ENCODE measurements at places on chromosomes 2 and 18.

DNA sequence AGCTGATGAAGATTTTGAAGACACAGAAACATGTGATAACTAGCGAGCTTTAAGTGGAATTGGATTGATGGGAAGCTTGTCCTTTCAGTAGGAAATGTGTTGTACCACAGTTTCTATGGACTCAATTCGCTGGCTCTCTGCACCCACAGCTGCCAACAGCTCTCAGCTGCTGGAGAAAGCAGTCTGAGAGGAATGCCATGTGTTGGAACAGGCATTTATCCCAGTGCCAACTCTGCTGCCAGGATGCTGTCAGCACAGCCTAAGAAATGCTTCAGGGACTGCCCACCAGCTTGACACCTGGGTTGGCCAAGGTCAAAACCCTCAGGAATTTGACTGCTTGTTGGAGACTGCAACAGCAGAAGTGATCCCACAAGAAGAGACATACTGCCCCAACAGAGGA, 193.0 kb upstream of the THSD7B start:
- DNase-seq = no peak

DNA sequence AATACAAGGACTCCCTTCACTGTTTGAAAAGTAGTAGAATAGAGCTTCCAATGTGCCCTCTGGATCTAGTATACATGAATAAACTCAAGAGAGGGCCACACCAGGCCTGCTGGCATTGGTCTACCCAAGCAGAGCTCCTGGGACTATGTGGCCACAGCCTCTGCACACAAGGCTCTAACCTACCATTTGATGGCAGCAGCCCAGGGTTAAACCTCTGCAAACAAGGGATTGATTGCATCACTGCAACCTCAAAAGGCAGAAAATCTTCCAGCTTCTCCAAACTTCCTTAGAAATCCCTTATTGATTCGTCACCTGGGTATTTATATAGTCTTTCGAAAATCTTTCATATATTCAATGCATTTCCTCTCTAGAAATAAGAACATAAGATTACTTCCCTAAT, 147.6 kb upstream of the SETBP1 start:
- no peak for DNase-seq

DNA sequence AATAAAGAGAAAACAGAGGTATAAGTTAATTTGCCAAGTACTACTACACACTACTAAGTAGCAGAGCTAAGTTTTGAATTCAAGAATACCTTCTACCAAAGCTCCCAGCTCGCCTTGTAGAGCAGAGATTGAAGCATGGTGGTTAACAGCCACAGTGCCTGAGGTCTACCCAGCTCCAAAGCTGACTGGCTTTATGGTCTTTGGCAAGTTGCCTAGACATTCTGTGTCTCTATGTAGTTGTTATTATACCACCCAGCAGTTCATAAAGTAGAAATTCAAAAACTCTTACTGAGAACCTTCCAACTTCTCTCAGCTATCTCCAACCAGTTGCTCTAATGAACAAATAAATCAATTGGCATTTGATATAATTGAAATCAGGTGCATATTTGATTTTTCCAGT, 87.8 kb downstream of the PDE11A start:
- DNase-seq = no peak

GRCh38 chr2:174722942-174723592, 41.2 kb downstream of the CHRNA1 start:
- DNase-seq = no peak

- no peak for DNase-seq
These were observed 36.1 kb downstream of the RIT2 start for GRCh38 chr18:43079422-43079821.

DNA sequence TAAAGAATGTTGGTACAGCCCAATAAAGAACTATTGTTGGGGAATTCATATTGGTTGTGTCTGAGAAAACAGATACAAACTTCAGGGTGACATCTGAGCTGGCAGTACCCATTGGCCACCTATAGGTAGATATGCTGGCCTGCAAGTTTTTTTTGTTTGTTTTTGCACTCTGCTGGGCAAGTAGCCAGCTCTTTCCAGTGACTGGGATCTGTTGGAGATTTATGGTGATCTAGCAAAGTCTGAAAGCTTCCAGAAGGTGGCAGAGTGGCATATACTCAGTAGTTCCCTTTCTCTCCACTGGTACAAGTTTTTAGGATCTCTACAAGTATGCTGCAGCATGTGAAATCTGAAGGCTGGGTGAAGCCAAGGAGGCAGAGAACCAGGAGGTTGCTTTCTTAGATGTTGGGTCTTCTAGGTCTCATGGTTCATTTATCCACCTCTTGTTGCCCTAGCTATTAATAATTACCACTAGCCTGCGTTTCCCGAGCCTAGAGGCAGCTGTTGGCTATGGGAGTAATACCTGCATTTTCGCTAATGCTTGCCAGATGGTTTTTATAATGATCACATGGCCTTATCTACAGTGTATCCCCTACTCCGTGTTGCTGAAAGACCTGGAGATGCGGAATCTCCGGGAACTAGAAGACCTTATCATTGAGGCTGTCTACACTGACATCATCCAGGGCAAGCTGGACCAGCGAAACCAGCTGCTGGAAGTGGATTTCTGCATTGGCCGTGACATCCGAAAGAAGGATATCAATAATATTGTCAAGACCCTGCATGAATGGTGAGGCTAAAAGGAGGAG, 9.5 kb downstream of the COPS7B start:
- DNase-seq = no peak

GRCh38 chr18:45727068-45727467, 3.1 kb downstream of the SLC14A1 start:
- DNase-seq = no peak

GRCh38 chr2:30679426-30680088, 127.7 kb downstream of the CAPN13 start:
- DNase-seq = no peak

Data from stimulated activated CD4-positive, alpha-beta T cell treated with anti-CD3 and anti-CD28 coated beads, Interleukin-1b, Interleukin-23, amount 100 ng/mL, for 48 hours (primary cell).